ENCODE measurements at places on chromosomes 2 and 18.

DNA sequence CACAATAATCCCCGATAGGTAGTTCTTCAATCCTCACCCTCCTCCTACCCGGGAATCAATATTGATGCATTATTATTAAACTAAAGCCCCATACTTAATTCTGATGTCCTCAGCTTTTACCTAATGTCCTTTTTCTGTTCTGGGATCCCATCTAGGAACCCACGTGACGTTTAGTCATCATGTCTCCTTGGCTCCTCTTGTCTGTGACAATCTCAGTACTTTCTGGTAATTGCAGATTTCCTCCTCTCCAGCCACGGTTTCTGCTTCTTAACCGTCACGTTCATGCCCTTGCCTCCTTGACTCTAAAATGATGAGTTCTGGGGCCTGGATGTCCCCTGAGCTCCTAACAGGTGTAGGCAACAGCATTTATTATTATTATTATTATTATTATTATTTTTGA, 2.9 kb upstream of the DGKD start:
- no peak for DNase-seq

DNA sequence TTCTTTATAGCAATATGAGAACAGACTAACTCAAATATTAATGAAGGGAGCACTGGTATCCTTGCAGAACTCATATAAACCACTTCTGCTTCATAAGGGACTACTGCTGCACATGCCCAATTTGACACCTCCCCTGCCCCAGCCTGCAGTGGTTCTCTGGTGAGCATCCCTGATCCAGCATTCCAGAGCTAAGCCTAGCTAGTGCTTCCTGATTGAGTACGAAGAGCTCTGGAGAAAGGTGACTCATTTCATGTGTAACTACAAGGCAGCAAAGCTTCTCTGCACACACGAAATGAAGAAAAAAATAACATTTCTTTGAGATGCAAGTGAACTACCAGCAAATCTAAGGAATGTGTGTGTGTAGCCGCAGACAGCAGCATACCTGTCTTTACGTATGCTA, 22.8 kb upstream of the ADNP2 start:
- DNase-seq = no peak

GRCh38 chr2:127566576-127566975, 31.1 kb downstream of the MYO7B start:
- no peak for DNase-seq

DNA sequence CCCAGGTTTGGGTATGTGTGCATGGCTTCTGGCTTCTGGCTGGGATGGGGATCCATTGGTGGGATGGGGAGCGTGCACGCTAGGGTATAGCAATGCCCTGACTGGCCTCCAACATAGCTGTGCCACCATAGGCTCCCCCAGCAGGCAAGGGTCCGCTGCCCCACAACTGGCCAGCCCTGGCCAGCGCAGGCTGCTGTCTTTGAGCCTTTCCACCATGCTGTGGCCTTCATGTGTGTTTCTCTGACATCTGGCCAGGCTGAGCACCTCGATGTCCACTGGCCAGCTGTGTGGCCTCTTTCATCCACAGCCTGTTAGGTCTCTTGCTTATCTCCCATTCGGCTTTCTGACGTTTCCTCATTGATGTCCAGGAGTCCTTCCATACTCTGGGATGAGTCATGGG, 231.3 kb downstream of the NDUFA10 start:
- DNase-seq = no peak

- peak; percentile 78 for DNase-seq
These were observed 76.8 kb downstream of the ALPK2 start for GRCh38 chr18:58552057-58552461.

GRCh38 chr2:203002054-203002821, 12.4 kb upstream of the NBEAL1 start:
- no peak for DNase-seq

GRCh38 chr2:64635976-64636911, 17.5 kb downstream of the SERTAD2 start:
- DNase-seq = peak; percentile 84

- DNase-seq = peak; percentile 92
These were observed 626 bp upstream of the SLC1A4 start for GRCh38 chr2:64988420-64989125.

GRCh38 chr2:154173164-154173563, 301.4 kb downstream of the GALNT13 start:
- no peak for DNase-seq

DNA sequence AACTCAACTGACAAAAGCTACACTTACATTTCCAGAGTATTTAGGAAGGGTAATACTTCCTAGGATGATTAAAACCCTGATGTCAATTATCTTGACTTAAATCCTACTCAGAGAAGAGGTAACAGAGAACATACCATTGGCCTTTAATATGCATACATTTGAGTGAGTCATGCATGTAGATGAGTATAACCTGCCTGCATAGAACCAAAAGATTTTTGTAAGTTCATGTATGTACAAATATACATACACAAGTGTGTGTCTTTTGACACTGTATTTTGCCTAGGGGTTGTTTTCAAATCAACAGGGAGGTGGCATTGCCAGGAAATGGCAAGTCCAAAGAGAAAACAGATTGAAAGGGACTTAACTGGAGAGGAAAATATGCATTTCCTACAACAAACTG, 6.1 kb downstream of the BMP10 start:
- no peak for DNase-seq

- no peak for DNase-seq
These were observed 79.6 kb downstream of the SLC4A10 start for GRCh38 chr2:161703863-161704262.

GRCh38 chr18:43664487-43665008, 387.3 kb upstream of the SYT4 start:
- no peak for DNase-seq

DNA sequence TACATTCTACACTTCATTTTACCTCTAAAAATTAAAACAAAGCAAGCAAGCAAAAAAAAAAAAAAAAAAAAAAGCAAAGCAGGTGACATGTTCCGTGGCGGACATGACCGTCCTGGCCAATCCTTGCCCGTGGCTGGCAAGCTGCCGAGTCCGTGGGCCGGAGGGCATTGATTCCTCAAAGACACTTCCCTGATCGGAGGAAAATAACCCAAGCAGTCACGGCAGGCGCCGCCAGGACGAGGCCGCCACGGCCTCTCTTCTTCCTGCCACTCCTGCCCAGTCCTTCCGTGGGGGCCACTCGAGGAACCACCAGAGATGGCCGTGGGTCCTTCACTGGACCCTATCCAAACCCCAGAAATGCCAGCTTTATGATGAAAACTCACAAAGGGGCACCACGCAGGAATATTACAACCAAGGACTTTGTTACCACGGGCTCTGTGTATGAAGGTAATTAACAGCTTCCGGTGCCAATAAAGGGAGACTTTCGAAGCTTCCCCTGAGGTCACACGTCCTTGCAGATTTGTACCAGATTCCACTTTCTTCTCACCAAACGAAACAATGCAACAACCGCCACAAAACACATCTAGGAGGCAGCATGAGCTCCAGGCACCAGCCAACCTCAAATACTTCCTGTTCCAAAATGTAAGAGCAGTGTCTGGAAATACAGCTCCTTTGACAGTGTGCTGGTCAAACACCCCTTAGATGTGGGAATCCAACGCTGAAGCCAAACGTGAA, 170.3 kb downstream of the HDAC4 start:
- DNase-seq = no peak

- DNase-seq = no peak
These were observed 65.2 kb downstream of the RBBP8 start for GRCh38 chr18:22998344-22998743.

DNA sequence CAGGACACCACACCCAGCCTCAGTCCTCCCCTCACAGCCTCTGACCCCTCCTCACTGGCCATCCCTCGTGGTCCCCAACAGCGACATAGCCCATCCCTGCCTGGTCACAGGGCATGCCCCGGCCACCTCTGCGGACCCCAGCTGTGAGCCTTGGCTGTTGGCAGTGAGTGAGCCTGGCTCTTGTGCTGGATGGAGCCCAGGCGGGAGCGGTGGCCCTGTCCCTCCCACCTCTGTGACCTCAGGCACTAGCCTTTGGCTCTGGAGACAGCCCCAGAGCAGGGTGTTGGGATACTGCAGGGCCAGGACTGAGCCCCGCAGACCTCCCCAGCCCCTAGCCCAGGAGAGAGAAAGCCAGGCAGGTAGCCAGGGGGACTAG, 7.9 kb downstream of the DES start:
- no peak for DNase-seq

GRCh38 chr2:239379641-239380170, 21.1 kb downstream of the HDAC4 start:
- no peak for DNase-seq

GRCh38 chr2:3285901-3286645, 91.5 kb downstream of the EIPR1 start:
- no peak for DNase-seq

GRCh38 chr2:121965661-121966060, 210.2 kb downstream of the TSN start:
- no peak for DNase-seq

DNA sequence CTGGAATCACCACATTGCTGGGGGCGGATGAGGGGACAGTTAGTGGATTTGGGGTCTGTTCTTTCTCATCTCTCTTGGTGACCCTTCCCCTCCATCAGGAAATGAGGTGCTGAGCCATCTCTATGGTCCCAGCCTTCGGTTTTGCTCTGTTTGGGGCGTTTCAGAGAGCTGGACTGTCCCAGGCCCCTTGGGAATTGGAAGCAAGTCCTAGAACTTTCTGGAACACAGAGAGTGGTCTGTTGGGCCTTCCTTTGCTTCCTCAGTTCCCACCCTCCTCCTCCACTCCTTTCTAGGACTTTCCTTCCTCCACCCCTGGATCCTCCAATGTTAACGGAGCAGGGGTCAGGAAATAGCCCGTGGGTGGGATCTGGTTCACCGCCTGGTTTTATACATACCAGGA, 17.0 kb downstream of the RRM2 start:
- no peak for DNase-seq

DNA sequence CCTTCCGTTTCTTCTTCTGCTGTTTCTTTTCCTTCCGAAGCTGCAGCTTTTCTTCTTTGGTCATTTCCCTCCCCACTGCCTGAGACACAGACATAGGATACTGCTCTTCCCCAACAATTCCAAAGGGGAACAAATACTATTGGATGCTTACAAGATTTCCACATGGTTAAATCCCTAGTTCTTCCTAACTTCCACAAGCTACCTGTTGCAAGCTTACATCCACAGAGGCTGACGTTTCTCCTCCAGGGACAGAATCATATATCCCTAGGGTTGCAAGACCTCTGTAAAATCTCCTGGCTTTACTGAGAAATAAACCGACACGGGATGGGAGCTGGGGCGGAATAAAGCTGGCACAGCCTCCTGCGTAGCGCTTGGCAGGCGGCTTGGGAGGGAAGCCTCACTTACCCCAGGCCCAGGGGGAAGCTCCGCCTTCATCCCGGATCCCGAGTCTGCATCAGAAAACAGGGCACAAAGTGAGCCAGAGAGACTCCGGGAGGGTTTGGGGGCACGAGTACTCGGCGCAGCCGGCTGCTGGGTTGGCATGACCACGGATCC, 590 bp downstream of the EIF2B4 start:
- DNase-seq = no peak

DNA sequence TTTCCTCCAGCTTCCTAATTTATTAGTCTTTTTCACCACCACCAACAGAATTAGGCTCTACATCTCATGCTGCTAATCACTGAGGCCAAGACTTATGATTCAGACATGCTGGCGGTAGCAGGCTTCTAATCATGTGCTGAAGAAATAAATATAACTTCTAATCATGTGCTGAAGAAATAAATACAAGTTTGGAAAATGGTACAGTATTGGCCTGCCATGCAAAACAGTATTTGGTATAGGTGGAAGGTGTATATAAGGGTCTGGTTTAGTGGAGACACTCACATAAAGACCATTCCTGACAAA, 240.7 kb downstream of the TGIF1 start:
- DNase-seq = no peak

- no peak for DNase-seq
These were observed 83.6 kb downstream of the ATAD2B start for GRCh38 chr2:23843051-23843976.

DNA sequence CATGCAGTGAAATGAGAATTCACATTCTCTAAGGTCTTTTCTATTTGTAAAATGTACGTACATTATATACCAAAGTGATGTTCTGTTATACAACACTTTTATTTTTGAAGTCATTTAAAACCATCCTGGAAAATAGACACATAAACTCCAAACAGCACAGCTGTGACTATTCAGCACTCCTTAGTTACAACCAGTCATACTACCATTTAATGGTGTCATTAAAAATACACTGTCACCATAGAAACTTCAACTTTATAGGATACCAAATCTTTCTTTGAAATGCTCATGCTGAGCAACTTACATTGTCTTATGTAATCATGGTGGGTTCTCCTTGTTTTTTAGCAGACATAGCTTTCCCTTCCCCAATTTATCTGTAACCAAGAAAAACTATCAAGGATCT, 85.3 kb downstream of the METTL4 start:
- DNase-seq = no peak

DNA sequence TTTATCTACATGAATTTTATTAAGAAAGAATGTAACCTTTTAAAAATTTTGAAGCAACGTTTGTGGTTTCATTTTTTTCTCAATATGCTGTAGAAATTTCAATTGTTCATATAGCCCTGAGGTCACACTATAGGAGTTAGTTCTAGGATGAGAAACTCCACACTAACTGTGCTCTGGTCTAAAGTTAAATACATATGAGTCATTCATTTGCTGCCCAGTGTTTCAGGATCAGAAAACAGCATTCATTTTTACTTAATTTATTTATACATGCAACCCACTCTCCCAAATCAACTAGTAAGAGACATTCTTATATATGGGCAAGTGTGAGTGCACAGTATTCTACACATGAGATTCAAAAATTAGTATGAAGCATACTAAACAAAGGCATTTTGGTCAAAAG, 137.9 kb downstream of the DOCK10 start:
- no peak for DNase-seq

DNA sequence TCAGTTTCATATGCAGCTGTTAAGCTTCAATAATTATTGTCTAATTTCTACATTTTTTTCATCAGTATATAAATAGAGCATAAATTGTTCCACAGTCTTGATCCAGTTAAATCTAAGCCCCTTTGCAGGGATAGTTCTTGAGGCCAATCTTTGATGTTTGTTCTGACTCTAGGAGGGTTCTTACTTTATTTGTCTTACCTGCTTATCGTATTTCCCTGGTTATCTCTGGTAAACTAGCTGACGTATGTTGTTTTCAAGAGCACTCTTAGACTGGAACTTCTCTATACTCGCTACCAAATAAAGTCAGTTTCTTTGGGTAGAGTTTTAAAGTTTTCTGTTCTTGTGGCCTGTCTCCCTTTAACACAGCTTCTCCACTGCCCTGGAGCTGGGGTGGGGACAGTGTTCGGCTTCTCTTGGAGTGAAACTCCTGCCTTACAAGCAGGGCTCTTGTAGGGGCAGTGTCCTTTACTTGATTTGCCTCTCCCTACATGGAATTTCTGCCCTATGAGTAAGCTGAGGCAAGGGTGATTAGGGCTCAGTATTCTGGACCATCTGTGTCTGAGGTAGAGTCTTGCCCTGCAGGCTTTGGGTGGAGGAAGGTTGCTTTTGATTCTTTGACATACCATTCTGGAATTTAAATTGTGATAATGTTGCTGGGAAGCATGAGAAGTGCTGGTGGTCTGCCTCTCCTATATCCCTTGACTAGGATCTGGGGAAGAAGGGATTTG, 90.3 kb downstream of the PTPN4 start:
- DNase-seq = no peak

GRCh38 chr2:11810237-11810977, 64.0 kb downstream of the LPIN1 start:
- no peak for DNase-seq

Measured in RPMI8226 (cell line).